NCI-H1694 treated with DMSO at 0.1 percent for 48 hours (cell line): ENCODE measurements at places on chromosomes 5 and 9.

- DNase-seq: no peak
These were observed 120.1 kb downstream of the XRCC4 start for GRCh38 chr5:83197326-83197967.

DNA sequence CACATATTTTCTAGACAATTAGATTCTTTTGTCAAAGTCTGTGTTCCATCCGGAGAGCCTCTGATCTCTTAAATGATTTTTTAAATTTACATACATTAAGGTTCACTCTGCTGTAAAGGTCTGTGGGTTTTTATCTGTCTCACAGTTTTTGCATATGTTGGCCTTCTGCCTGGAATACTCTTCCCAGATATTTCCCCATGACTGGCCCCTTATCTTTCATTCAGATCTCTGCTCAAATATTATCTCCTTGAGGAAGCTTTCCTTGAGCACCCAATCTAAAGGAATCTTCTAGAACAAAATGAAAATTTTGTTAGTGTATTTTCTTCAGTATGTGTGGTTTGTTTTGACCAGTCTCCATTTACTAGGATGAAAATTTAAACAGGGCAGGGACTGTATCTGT lies 26.3 kb downstream of the FAF2 start:
- no peak for DNase-seq

DNA sequence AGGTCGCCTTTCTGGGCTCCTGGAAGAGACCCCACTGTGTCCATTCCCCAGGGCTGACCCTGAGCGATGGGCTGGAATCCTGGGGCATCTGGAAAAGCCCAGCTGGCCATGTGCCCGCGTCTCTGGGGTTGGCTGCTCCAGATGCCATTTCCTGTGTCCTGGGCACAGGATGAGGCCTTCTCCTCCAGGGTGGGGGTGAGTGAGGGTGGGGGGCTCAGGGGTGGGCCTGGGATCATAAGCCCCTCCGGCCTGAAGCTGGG lies 30.7 kb downstream of the PAEP start:
- DNase-seq: no peak

DNA sequence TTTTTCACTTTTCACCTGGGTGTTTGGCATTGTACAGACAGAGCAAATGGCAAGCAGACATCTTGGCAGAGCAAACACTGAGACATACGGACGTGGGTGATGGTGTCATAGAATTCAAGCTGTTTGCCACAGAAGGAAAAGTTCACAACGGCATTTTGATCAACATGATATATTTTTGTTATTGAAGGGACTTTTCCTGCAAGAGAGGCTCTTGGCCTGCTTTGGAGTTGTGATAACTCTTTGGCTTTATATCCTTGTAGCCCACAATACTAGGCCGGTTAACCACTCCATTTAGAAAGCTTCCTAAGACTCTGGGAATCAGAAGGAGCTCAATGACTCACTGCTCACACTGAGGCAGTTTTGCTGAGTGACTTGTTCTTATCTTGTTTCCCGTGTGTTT lies 1038.3 kb downstream of the TLE1 start:
- peak; percentile 70 for DNase-seq

DNA sequence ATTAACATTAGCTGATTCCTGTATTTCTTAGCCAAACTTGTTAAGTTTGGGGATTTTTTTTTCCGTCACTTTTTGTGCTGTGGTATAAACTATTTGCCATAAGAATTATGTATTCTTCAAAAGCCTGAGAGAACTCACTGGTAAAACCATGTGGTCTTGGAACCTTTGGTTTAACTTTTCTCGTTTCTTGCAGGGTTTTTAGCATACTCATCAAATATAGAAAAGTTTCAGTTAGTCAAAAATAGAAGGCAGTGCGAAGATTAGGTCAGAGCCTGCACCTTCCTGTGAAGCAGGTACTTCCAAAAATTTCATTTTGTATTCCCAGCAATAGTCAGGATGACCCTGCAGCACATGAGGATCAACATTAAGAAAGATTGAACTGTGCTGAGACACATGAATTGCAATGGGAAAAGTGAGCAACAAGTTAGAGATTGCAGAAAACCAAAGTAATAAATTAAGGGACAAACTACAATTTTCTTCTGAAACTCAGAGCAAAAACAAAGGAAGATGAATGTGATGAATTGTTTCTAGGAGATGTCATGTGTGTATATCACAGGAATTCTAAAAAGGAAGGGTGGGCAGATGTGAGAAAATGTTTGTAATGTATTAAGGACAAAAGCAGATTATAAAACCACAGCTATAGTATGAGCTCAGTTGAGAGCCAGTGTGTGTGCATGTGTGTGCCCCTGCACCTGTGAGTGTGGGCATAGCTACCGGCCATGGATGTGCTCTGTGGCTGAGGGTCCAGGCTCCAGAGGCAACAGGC lies 102.2 kb downstream of the ANGPTL2 start:
- no peak for DNase-seq

DNA sequence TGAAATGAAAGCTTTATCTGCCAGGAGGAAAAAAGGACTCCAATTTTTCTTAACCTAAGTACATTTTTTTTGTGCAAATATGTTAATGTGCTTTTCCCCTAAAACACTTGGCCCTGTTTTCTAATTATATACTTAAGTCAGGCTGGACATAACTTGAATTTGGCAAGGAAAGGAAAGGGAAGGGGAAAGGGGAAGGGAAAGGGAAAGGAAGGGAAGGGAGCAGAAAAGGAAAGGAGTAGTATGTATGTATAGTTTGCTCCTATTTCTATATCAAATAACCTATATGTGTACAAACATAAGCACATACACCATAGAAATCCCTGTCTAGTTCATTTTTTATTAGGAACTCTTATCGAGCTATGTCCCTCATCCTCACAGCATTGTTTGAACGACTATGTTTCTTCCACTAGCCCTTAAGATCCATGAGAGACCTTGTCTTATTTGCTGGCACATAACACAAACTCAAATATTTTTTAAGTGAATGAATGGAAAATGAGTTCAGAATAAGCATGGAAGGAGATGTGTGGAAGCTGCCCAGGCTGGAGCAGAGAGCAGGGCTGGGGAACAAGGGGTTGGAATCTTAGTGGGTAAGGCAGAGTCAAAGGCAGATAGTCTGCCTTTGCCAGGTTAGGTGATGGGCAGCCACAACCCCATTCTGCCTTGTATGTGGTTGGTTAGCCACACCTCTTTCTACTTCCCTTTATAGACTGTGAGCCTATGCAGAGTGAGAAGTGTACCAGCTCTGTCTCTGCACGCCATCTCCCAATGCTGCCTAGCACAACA lies 70.0 kb downstream of the KLHL3 start:
- DNase-seq: no peak

GRCh38 chr9:880725-881124 lies 39.2 kb downstream of the DMRT1 start:
- DNase-seq: no peak

DNA sequence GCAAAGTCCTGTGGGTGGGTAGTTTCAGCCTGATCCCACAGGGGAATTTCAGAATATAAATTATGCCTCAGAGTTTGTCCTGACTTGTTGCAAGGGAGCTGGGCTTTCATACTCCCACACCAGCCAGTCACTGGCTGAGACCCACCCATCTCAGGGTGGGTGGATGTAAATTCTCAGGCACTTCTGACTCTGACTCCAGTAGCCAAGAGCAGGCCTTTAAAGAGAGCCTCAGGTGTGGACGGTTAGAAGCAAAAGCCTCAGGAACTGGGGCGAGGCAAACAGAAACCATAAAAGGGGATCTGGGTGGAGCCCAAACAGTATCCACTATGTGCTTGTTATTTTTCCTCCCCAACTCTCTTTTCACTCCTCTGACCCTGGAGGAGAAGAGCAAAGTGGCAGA lies 28.6 kb upstream of the FBXW11 start:
- DNase-seq: no peak

DNA sequence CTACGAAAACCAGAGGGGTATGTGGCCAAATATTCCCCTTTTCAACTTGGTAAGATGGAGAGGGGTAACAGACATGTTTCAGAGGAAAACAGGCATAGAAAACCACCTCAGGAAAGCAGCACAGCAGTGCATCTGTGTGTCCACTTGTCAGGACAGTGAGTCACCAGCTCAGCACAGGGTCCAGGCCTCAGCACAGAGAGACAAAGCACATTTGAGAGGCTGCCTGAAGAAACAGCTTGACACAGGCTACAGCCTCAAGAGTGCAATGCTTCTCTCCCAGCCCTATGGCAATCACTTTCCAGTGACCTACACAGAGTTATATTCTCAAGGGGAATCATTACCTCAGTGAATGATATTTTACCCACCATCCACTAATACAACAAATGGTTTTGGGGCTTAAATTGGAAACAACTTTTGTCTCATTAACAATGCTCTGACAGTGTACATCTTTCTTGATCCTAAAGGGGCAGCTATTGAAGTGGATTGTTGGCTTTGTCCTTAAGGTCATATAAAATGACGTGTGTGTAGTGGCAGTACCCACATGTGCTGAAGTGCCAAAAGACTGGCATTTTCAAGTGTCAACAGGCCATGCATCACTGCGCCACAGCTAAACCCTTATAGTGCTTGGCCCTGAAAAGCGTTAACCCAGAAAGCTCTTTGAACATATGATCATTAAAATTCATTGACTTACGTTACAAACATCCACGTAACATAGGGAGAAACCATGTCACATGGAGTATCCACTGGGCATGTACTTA lies 46.4 kb downstream of the ERMP1 start:
- no peak for DNase-seq

GRCh38 chr9:5798581-5798980 lies 34.3 kb downstream of the ERMP1 start:
- DNase-seq: no peak

DNA sequence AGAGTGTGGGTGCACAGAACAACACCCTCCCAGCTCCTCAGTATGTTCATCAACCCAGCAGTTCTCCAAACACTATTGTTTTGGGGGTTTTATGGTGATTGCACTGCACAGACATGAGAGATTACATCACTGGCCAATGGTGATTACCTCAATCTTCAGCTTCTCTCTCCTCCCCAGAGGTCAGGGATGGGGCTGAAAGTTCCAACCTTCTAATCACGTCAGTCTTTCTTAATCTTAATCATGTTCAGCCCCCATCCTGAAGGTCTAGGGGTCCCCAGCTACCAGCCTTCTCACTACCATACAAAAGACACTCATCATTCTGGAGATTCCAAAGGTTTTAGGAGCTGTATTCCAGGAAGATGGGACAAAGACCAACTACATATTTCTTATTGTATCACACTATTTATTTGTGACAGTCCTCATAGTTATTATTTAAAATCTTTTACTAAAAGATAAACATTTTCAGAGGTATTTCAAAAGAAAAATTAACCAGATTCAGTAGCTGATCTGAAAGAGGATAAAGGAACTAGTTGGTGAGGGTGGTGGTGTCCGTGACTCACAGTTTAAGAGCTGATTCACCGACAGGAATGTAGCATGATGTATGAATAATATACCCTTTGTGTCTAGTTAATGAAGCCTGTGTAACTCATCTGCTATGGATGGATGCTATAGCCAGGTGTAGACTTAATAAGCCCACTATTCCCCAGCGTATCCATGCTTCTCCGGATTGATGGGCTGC lies 35.6 kb downstream of the RASEF start:
- no peak for DNase-seq

DNA sequence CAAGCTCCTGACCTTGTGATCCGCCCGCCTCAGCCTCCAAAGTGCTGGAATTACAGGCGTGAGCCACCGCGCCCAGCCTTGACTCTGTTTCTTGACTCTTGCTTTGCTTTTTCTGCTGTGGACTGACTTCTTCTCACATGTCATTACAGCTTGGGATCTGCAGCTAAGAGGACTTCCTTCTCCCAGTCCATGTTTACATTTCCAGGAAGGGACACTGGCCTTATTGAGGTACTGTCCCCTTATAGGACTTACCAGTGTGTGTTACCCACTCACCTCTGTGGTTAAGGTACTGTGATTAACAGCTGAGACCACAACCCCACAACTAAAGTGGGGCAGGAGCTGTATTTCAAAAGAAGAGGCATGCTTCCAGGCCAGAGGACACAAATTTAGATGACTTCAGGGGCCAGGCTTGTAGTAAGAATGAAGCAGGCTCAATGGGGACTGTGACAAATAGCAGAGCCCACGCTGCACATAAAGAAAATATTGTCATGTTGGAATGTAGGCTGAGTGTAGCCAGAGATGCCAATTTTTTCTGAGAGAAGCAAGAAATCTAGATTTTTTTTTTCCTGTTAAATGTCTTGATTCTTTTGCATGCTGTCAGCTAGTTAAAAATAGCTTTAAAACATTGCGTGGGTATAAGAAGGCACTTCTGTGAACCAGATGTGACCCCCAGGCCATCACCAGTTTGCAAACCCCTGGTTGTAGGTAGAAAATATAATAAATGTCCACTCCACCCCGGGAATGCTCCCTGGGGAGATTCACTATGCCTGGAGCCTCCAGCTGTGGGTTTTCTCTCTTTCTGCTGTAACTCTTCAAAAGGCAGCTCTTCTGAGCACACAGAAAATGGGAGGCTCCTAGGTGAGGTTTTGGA lies 75.0 kb downstream of the PTPDC1 start:
- DNase-seq: no peak

DNA sequence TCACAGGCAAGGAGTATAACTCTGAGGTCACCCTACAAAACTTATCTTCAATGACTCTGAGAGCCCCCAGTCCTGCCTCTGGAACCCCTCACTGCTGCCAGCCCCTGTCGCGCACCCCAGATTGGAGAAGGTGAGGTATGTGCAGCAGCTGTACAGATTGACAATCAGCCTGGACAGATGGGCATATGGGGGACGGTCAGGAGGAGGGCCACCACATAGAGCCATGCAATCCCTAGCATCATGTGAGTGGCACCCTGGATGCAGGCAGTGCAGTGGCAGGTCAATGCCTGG lies 90.1 kb downstream of the LMX1B start:
- no peak for DNase-seq

- no peak for DNase-seq
These were observed 21.3 kb upstream of the AOPEP start for GRCh38 chr9:94705162-94705702.

- no peak for DNase-seq
These were observed 28.1 kb downstream of the TARS1 start for GRCh38 chr5:33468775-33469435.

DNA sequence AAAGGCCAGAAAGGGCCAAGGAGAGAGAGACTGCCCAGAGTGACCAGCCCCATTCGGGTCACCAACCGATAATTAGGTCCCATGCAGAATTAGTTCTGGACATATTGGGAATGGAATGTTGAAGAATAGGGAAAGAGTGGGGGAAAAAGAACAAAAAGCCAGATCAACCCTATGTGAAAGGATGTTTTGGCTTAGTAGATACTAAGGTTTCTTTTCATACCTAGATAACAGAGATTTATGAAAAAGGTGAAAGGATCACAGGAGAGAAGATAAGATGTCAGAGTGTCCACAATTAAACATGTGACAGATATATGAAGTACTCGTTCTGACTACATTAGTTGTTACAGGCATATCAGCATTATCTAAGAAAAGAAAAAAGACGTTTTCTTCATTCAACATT lies 52.1 kb downstream of the MARCHF3 start:
- DNase-seq: no peak

GRCh38 chr5:115431116-115431515 lies 113.5 kb downstream of the FEM1C start:
- DNase-seq: no peak
